NCI-H1105 treated with DMSO at 0.1 percent for 48 hours (cell line): ENCODE measurements at places on chromosomes 7 and 10.

GRCh38 chr10:79249186-79250121 is 97.8 kb upstream of the PPIF start:
- no peak for DNase-seq

DNA sequence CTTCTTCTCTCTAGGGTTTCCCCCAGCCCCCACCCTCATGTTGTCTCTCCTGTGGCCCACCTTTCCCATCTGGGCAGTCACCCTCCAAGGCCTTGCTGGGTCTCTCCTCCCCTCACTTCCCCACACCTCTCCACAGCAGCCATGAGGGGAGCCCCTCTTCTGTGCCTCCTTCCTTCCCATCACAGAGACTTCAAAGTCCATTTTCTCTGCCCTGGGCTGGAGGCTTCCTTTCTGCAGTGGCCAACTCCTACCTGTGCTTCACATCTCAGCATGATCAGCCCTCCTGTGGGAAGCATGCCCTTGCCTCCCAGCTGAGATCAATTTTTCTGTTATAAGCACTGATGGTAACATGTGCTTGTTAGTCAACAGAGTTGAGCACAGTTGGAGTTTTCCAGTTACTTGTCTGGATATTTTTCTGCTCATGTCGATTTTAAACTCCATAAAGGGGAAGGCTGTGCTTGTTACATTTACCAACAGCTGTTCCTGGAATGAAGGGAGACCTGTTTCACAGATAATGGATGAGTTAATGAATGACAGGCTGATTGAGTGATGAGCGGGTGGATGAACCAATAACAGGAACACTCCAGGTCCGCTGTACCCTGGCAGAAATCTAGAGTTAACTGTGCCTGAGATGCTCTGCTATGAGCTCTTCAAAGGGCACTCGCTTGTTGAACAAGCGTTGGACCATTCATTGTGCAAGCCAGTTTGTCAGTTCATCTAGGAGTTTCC is 71.4 kb upstream of the PRSS58 start:
- DNase-seq, result no peak

DNA sequence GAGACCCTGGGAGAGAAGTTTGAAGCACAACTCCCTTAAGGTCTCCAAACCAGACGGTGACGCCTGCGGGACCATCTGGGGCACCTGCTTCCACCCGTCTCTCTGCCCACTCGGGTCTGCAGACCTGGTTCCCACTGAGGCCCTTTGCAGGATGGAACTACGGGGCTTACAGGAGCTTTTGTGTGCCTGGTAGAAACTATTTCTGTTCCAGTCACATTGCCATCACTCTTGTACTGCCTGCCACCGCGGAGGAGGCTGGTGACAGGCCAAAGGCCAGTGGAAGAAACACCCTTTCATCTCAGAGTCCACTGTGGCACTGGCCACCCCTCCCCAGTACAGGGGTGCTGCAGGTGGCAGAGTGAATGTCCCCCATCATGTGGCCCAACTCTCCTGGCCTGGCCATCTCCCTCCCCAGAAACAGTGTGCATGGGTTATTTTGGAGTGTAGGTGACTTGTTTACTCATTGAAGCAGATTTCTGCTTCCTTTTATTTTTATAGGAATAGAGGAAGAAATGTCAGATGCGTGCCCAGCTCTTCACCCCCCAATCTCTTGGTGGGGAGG is 10.8 kb downstream of the SERPINE1 start:
- DNase-seq, result no peak

DNA sequence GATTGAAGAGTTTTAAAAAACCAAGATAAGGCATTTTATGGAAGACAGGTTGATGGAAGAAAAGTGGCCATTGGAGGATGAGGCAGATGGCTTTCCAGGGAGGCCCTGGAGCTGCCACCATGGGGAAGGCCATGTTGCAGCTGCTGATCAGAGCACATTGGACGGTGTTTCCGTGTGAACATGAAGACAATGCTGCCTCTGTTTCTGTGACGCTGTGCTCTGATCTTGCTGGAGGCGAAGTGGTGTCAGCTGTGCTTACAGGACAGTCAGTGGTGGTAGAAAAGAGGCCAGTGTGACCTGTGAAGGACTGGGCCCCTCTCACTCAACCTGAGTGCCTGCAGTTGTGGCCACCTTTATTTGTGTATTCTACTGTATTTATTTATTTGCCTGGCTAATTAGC is 132.9 kb downstream of the FAM204A start:
- DNase-seq, result no peak

DNA sequence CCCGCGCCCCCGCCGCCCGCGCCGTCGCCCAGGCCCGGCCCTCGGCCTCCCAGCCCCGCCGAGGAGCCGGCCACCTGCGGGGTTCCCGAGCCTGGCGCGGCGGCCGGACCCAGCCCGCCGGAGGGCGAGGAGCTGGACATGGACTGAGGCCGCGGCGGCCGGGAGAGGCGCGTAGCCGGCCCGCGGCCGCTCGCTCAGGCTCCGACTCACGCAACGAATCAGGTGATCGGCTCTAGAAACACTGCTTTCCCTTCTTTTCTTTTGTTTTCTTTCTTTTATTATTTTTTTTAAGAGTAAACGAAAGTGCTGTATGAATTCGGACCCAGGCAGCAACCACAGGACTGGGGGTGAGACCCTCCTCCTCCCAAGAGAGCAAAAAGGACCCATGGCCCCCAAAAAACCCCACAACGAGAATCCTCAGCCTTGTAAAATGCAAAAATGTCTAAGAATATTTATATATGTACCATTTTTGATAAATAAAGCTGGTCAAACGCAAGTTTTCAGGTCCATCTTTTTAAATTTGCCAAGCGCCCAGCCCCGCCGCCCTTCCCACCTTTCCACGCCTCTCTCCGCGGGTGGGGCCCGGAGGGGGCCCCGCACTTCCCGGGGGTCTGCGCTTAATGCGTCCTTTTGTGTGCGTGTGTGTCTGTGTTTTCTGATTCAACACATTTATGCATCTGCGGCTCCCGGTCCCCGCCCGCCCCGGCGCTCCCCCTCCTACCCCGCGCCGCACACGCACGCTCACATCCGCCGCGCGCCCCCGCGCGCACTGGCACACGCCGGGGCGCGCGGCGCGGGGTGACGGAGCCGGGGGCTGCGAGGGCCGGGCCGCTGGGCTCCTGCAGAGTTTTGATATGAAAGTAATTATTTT is 4.4 kb downstream of the UNCX start:
- DNase-seq, result no peak

GRCh38 chr7:135769005-135769802 is 20.6 kb upstream of the FAM180A start:
- DNase-seq, result peak; percentile 29

GRCh38 chr10:18196806-18197550 is 56.8 kb downstream of the CACNB2 start:
- DNase-seq, result no peak

- DNase-seq, result no peak
Measured at GRCh38 chr7:71286924-71287323, 155.0 kb downstream of the GALNT17 start.

GRCh38 chr10:68599771-68600040 is 39.6 kb downstream of the TET1 start:
- DNase-seq, result no peak

- DNase-seq, result peak; percentile 1
Measured at GRCh38 chr10:3484306-3485056, 300.5 kb downstream of the KLF6 start.

DNA sequence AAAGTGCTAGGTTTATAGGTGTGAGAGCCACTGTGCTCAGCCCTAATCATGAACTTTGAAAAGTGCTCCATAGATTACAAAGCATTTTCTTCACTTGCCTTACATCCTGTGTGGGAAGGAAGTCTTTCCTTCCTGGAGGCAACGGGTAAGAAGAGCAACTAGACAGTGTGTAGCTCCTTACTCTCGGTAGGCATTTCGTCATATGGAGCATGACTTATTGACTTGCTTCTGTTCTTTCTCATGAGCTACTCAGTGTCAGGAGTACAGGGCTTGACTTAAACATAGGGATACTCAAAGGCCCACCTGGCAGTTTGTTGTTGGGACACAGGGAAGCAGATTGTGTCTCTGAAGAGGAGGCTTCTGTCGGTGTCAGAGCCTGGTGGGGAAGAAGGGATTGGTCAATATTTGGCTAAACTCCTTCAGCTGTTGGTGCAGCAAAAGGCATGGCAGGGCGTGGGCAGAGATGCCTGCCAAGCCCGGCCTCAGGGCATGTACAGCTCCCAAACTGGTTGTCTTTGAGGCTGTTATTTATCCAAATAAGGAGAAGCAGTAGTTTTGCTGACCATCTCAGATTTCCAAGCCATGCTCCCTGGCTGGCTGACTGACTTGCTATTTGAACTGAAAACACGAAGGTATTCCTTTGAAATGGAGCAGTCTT is 248.9 kb downstream of the KIAA1217 start:
- DNase-seq, result no peak

DNA sequence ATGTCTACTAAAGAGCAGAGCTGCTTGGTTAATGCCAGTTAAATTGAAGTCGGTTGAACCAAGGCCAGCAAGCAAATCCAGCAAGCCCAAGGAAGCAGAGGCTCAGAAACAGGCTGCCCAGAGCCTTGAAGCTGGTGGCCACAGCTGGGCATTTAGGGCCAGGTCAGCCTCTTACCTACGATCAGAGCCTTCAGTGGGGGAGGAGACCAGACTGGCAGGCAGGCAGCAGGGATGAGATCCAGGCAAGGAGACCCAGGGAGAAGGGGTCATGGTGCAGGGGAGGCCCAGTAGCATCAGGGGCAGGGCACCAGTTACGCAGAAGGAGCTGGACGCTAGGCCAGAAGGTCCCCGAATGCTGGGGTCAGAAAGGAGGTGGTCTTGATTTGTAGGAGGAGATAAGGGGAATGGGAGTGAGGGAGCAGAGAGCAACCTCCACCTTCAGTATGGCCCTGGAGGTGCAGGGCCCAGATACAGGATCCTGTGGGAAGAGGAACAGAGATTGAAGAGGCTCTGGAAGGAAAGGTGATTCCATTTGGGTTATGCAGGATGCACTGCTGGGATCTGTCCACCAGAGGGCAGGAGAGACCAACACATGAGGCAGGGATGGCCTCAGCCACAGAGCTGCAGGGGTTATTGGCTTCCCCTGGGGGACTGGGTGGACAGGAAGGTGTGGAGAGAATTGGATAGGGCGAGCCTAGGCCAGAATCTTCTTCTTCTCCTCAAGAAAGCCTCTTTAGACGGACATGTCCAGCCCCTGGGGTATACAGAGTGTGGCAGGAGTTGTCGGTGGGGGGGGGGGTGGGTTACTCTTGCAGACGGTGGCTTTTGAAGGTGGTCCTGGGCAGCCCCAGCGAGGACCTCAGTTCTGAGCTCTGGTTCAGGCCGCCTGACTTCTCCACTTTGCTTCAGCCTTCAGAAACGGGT is 132.6 kb upstream of the PODXL start:
- peak; percentile 34 for DNase-seq

DNA sequence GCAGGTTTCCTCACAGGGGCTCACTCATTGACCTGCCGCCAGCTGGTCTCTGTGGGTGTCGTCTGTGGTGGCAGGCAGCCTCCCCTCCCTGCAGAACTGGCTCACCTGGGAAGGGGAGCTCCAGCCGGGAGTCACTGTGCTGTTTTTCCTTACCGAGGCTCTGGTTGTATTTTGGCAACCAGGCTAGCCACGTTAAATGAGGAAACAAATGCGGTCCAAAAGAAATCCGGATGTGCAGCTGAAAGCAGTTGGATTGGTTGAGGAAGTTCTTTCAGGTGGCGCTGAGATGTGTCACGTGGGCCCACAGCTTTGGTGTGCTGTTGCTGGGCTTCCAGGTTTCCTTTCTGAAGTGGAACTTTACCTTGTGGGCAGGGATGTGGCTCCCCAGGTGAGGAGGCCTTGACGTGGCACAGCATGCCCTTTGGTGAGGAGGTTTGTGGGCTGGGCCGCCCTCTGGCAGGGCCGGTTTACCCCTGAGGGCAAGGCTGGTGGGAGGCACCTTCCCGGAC is 14.2 kb downstream of the MTURN start:
- DNase-seq, result no peak

- no peak for DNase-seq
Measured at GRCh38 chr10:98971464-98971863, 264.2 kb downstream of the HPSE2 start.

GRCh38 chr7:157565981-157566630 is 229.3 kb downstream of the DNAJB6 start:
- no peak for DNase-seq

DNA sequence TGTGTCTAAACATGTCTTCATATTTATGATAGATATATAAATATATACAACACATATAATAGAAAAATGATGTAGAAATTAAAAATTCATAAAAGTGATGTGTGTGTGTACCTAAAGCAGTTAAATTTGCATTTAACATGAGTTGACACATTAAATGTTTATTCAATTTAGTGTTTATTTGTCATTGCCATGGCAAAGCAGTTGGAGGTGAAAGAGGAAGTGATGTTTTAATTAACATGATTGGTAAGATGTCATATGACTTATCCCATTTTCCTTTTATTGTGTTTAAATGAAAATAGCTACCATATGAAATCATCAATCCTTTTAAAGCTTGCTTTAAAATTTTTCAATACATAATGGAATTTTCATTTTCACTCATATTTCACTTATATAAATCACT is 452.6 kb downstream of the SUGCT start:
- DNase-seq, result no peak

DNA sequence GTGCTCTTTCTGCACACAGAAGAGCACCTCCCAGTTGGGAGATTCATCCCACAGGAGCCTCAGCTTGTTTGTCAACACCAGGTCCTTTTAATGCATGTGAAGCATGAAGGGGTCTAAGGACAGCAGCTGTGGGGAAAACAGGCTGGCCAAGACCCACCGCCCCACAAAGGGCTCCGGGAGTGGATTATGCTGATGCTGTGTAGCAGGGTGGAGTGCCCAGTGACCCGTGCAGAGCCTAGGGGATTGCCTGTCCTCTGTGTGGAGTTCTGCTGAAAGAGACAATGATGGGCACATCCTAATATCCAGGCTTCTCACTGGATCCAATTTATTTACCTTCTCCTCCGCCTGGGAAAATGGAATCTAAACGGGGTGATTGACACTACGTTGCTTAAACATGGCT is 74.0 kb downstream of the PIP4K2A start:
- DNase-seq, result no peak

GRCh38 chr10:47410271-47410670 is 26.2 kb upstream of the ZNF488 start:
- no peak for DNase-seq

GRCh38 chr7:101816595-101817470 is 593 bp upstream of the CUX1 start:
- no peak for DNase-seq

- no peak for DNase-seq
Measured at GRCh38 chr10:12448729-12449391, 99.5 kb downstream of the CAMK1D start.

DNA sequence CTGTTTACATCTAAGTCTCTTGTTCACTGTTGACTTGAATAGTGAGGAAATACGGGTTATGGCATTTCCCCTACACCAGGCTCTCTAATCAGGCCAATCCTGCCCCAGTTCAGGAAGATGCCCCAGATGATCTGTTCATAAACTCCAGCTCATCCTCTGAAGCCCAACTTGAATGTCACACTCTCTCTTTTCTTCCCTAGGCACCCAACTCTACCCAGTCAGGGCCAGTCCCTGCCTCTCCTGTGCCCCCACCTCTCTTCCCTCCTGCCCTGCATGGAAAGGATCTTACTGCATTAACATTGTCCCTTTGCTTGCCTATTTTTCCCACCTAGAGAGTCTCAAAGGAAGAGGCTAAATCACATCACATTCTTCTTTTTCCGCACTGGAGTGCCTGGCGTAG is 10.6 kb upstream of the TRPV6 start:
- no peak for DNase-seq
